Inflammatory macrophage treated with lipopolysaccharide for 4 hours (primary cell): ENCODE measurements at places on chromosomes 16 and 17.

DNA sequence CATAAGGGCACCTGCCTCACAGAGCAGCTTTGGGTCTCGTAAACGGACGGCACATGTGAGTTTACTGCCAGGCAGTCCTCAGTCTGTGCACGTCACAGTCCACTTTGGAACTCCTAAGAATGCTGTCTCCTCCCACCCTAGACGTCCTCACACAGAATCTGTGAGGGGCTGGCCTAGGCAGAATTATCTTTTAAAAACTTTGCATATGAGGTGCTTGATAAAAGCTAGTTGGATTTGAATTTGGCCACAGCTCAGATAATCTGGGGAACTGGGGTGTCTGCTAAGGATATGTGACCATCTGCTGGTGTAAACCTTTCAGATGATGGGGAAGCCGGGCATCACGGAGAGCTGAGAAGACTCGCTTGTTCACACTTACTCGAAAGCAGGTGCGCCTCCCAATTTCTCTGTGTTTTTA, 64.4 kb downstream of the METRNL start:
- no peak for DNase-seq

- DNase-seq: no peak
These were observed 75.9 kb downstream of the USP22 start for GRCh38 chr17:20966870-20967269.

DNA sequence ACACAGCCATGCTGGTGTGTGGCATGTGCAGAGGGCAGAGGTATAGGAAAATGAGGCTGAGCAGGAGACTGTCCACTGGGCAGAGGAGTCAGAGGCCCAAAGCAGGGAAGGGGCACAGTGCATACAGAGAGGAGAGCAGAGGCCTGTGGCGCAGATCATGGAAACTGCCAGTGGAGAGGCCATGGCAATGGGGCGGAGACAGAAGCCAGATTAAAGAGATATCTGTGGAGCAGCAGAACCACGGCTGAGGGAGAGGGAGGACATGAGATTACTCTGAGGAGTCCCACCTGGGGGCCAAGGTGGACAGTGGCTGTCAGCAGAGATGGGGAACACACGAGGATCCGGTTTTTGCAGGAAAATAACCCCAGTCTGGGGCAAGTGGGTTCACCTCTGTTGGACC, 43.3 kb downstream of the RANBP10 start:
- DNase-seq: no peak

- no peak for DNase-seq
These were observed 357.9 kb downstream of the CNTNAP4 start for GRCh38 chr16:76634847-76635697.

DNA sequence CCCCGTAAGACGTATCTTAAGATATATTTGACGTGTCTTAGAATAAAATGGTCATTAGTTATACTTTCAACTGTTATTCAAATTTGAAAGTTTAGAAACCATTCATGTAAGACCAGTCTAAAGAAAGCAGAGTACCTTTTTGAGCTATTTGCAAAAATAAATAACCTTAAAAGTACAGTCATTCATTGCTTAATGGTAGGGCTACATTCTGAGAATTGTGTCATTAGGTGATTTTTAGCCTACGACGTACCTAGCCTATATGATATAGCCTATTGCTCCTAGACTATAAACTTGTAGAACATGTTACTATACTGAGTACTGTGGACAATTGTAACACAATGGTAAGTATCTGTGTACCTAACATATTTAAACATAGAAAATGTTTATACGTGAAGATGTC, 139.2 kb downstream of the PHKB start:
- no peak for DNase-seq

- peak; percentile 39 for DNase-seq
These were observed 961 bp downstream of the FGF11 start for GRCh38 chr17:7440113-7440833.

GRCh38 chr16:8694795-8695728, 20.6 kb downstream of the ABAT start:
- DNase-seq: no peak

DNA sequence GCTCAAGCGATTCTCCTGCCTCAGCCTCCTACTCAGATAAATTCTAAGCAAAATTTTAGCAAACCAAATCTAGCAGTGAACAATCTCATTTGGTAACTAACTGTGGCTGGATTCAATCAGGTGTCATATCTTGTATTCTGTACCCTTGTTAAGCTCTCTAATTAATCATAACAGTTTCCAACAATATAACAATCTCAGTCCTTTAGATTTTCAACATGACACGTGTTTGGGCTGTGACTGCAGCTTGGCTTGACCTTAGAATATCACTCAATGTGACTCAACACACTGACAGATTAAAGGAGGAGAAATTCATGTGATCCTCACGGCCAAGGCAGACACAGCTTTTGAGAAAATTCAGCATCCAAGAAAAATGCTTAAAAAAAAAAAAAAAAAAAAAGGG, 133.6 kb downstream of the BANP start:
- DNase-seq: no peak

DNA sequence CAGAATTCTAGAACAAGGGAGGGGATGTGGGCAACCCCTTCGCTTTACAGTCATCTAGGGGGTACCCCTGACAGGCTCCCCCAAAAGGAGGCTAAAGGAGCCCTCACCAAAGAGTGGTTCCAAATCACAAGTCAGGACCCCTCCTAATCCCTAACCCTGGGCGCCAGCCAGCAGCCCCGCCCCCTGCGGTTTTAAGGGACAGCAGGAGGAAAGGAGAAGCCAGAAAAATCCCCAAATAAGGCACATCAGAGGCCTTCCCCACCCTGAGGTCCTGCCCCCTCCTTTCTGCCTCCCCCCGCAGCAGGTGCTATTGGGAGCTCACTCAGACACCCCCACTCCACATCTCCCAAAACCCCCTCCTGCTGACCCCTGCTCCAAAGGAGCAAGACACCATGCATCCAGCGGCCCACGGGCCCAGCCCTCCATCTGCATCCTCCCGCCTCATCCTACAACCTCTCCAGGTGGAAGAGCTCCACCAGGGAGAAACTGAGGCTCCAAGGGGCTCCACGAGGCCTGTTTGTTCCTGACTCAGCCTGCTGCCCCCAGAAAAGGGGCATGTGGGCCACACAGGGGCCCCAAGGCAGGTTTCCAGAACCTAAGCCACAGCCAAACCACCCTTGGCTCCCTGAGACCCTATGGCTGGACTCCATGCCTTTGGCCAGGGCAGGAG, 93.5 kb downstream of the GOSR1 start:
- DNase-seq: no peak

GRCh38 chr17:60160829-60161501, 11.2 kb downstream of the CA4 start:
- no peak for DNase-seq

GRCh38 chr17:27949304-27949703, 56.1 kb upstream of the LYRM9 start:
- DNase-seq: no peak

- no peak for DNase-seq
These were observed 19.5 kb downstream of the MRM3 start for GRCh38 chr17:801660-802059.

- no peak for DNase-seq
These were observed 11.8 kb upstream of the SECTM1 start for GRCh38 chr17:82345151-82345976.

DNA sequence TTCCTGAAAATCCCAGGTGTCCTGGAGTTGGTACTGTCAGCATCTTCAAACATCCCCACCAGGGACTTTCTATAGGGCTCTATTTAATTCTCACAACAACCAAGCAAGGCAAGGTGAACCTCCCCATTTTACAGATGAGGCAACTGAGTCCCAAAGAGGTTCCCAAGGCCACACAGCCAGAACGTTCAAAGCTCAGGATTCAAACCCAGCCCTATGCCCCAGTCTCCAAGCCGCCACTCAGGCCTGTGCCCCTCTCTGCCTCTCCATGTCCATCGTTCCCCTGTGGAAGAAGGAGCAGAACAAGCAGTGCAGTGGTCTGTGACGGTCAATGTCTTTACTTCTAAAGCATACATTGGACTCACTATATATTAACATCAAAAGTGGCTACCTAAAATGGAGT, 6.1 kb downstream of the ZNF319 start:
- no peak for DNase-seq

DNA sequence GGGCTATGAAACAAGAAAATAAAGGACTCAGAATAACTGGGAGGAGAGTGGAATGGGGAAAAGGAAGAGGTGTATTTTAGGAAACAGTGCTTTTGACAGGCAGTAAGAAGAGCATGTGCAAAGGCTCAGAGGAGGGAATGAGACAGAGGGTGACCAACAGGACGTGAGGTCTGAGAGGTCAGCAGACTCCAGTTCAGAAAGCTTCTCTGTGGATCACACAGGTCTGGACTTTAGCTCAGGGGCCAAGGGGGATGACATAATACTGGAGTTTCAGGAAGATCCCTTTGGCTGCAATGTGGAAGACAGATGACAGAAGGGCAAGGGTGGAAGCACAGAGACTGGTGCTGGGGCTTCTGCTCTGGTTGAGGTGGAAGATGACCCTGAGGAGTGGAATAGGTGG, 489.9 kb upstream of the CDH5 start:
- no peak for DNase-seq

DNA sequence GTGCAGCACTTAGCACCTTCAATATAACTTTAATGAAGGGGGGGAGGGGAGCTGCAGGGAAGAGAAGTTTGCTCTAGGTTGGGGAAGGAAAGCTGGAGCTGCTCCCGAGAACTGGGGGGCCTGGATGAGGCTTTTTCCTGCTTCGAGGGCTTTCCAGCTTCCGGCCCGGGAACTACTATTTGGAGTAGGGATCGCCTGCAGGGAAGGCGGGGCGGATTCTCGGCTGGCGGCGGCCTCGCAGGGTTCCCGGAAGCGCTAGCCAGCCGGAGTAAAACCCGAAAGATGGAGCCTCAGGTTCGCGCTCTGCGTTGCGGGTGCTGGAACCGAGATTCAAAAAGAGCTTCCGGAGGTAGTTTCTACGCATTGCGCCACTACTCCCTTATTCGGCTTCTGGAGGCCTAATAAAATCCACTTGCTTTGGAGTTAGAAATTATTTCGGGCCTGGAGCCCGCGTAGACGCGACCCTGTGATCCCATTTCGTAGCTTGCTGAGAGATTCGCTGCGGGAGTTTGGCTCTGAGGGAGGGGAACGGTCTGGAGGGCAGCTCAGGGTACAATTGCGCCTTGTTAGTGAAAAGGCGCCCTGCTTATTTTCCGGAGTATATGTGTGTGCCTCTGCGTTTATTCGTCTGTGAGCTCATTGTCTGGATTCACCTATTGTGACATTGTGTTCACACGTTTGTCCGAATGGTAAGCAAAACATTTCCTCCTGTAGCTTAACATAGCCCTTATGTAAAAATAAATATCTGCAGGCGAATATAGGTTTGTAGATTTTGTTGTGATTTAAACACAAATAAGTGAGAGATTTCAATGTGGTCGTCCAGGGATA, 652 bp downstream of the PRAC2 start:
- DNase-seq: no peak

DNA sequence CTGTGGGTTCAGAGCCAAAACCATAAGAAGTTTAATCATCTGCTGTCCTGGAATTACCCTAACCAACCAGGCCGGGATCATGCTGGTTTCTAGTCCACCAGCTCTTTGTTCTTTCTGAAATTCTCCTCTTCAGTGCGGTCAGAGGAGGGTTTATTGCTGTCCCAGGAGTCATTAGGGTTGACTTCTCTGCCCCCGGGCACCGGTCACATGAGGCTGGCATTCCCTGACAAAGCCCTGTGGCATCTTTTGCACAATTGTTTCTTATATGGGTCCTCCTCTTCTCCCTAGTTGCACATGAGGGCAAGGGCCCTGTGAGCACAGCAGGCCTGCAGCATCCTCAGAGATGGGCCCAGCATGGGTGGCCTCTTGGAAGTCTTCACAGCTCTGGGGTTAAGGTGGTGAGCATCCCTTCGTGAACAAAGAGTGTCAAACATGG, 243.9 kb downstream of the IRF8 start:
- no peak for DNase-seq
